ENCODE measurements at places on chromosomes 1 and 21.

DNA sequence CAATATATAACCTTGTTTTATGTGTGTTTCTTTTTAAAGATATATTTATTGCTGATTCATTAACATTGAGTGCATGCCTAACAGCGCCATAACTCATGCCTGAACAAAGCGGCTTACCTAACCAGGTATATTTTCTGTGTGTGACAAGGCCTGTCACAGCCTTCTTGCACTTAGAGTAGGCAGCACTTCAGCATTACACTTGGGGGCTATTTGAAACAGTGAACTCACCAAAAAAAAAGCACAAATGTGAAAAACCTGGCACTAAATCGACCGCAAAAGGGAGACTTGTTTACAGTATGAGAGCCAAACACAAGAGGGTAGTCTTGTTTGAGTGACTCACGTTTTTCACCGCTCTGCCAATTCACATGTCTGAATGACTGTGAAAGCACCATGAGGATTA, 111.7 kb downstream of the DISP1 start:
- no peak for DNase-seq

DNA sequence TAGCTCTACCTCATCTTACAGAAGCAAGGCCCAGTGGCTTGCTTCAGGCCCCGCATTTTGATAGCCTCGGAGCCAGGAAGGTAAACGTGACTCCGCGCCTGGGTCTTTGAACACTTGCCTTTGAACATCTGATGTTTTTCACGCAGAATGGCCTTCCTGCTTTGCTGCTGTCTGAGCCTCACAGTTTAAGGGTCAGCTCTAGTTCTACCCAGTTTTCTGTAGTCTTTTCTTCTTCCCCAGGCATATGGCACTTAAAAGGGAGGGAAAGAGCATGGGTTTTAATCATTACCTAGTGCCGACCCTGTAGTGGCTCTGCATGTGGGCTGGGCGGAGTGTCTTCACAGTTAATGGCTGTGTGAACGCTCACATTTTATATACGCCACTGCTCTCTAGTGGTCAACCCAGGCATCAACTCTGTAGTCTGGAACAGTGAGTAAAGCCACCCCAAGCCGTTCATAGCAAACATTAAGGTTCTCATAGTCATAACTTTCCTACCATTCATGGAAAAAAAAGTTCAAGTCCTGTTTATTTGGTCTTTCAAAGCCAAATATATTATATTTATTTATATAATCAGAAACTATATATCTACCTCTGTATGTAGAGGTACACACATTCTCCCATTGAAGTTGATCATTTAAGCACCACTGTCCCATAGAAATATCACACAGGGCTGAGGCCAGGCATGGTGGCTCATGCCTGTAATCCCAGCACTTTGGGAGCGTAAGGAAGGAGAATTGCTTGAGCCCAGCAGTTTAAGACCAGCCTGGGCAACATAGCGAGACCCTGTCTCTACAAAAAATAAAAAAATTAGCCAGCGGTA, 78.1 kb downstream of the IER5 start:
- DNase-seq: peak; percentile 79

DNA sequence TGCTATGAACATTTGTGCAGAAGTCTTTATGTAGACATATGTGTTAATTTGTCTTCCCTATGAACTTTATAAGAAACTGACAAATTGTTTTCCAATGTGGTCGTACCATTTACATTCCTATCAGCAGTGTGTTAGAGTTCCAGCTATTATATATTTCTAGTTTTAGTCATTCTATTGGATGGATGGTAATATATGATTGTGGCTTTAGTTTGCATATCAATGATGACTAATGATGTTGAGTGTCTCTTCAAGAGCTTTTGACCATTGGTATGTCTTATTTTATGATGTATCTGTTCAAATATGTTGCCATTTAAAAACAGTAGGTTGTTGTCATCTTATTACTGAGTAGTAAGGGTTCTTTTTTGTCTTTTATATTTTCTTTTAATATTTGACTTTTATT, 16.2 kb upstream of the ZNF326 start:
- DNase-seq: no peak

DNA sequence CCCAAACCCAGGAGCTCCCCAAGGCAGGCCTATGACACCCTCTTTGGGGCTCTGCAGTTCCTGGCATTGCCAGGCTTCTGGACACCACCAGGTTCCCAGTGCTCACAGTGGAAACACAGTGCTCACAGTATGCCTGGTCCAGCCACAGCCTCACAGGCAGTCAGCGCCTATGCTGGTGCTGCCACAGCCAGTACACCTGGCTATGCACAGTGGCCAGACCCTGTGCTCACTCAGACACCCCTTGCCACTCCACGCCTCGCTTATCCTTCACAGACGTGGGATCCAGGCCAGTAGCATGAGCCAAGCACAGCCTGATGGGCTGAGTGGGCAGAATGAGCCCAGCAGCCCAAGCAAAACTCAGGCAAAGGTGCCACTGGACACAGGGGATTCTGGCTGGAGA, 579.2 kb upstream of the ADGRL2 start:
- no peak for DNase-seq

DNA sequence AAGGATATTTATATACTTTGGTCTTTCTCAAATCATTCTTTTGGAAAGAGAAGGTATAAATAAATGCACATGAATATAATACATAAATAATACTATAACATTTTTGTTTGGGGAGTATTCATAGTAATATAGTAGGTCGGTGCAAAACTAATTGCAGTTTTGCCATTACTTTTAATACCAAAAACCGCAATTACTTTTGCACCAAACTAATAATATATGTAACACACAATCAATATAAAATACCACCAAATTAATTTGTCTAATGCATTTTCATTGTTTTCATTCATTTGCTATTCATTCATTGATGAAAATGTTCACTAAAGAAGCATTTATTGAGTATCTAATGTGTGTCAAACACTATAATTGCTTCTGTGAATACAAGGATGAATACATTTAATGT, 219.0 kb downstream of the RWDD3 start:
- no peak for DNase-seq

- no peak for DNase-seq
These were observed 66.0 kb downstream of the OLIG1 start for GRCh38 chr21:33135925-33136324.

DNA sequence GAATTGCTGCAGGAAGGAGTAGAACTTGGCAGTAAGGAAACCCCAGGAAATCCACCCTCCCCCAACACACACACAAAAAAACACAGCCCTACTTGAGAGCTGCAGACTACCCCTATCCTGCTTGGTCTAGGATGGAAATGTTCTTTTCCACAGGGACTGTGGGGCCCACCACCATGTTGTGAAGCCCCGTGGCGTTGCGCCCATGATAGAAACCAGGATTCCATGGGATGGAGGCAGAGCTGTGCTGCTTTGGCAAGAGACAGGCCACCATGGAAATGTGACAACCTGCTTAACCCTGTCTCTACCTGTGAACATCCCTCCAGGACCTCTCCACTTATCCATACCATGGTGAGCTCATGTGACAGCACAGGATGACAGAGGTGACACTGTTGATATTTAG, 121.1 kb upstream of the NGF start:
- DNase-seq: no peak

DNA sequence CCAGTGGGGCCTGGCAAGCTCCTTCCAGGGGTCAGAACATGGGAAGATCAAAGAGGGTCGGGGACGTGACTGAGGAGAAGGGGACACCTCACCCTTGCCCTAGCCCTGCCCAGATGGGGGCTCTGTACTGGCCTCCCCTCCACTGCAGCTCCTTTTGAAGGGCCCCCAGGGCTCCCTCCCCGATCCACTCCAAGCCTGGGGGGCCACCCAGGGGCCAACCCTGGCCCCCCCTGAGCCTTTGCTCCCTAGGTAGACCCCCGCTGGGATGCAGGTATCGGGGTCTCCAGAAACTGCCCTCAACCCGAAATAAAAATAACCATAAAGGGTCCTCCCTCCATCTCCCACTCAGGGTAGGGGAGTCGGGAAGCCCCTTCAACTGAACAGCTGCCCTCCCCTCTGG, 37.4 kb upstream of the FAM131C start:
- DNase-seq: no peak

DNA sequence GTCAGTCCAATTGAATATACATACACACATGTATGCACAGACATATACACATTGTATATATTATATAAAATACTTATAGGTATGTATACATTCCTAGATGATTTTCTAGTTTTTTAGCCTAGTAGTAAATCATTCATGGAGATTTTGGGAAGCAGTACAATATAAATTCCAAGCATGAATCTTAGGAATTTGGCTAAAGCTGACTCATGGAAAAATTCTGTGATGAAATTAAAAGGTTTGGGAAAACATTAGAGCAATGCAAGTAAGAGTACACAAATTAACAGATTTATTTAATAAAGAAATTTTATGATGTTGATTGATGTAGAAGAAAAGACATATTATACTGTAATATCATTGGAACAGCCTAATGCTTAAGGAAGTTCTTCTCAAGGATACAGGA, 43.7 kb upstream of the PTGFR start:
- DNase-seq: no peak

DNA sequence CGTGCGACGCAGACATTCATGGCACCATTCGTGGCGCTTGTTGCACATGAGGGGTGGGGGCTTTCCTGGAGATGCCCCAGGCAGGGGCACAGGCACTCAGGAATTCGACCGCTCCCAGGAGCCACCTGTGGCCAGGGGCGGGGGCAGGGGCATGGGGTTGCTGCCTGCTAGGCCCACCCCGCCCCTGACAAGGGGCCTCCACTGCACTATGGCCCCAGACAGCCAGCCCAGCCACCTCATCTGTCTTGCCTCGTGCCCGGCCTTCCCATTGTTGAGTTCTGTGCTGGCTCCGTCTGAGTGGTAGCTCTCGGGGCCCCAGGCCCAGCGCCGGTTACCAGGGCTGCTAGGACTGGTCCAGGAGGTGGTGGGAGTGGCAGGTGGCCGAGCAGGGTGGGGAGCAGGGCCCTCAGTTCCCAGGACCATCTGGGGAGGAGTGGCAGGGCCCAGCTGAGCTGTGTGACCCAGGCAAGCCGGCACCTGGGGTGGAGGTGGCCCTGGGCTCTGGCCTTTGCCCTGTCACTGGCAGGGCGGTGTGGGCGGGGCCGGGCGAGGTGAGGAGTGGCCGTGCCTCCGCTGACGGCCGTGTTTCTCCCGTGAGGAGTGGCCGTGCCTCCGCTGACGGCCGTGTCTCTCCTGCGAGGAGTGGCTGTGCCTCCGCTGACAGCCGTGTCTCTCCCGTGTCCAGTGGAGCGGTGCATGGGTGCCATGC, 1.9 kb downstream of the PLCH2 start:
- DNase-seq: no peak

GRCh38 chr21:17501107-17502006, 11.5 kb upstream of the CXADR start:
- DNase-seq: peak; percentile 56

DNA sequence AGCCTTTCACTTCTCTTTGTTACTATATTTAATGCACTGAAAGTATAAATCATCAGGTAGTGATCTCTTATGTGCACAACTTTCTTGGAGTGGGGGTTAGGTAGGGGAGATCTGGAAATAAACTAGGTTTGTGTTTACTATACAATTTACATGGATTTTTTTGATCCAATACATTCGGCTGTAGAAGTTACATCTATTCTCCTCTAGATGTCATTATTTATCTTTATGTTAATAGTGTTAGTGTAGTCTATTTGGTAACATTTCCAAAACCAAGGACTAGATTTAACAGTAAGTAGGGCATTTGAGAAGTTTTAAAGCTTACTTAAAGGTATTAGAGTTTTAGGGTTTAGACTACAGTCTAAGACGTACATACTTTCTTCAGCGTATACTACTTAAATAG, 5.4 kb downstream of the VPS45 start:
- DNase-seq: no peak

DNA sequence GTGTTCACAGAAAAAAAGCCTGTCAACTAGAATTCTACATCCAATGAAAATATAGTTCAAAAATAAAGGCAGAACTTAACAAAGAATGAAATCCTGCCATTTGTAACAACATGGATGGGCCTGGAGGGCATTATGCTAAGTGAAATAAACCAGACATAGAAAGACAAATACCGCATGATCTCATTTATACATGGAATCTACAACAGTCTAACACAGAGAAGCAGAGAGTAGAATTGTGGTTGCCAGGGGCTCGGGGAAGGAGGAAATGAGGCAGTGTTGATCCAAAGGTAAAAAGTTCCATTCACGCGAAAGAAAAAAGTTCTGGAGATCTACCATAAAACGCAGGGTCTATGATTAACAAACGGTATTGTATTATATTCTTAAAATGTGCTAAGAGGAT, 282.6 kb downstream of the MRPL39 start:
- DNase-seq: no peak

DNA sequence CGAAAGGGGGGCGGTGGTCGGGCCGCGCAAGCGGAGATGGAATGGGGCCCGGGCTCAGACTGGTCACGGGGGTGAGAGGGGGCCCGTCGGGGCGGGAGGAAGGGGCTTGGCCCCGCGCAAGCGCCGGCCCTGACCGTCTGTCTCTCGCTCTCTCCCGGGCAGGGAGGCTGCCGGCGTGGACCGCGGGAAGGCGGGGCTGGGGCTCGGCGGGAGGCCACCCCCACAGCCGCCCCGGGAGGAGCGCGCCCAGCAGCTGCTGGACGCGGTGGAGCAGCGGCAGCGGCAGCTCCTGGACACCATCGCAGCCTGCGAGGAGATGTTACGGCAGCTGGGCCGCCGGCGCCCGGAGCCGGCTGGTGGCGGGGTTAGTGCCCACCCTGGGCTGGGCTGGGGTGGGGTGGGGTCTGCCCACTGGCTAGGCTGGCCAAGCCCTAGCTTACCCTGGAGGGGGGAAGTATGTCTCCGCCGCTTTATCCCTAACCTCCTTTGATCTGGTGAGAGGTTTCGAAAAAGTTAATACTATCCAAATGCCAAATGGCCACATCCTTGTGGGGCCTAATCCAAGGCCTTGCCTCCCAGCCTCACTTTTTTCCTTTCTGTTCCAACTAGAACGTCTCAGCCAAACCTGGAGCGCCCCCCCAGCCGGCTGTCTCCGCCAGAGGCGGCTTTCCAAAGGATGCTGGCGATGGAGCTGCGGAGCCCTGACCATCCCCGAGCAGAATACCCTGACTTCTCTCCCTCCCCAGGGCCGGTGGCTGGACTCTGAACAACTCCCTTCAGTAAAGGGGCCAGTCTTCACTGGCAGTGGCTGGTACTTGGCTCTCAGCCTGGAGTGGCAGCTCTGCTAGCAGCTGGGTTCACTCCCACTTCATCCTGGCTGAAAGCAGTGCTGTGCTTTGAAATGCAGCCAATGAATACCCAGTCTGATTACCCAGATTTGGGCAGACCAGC, 636 bp upstream of the YRDC start:
- peak; percentile 78 for DNase-seq

GRCh38 chr1:203127666-203128430, at the start of gene ADORA1:
ADORA1 (plus strand) TSS chr1:203127726; CDS start chr1:203128842, 1,116 bp downstream.
- DNase-seq: peak; percentile 72

All from NCI-H146 (cell line).